Left colon (tissue), 2 donors: ENCODE measurements at places on chromosomes 4 and X. TPM values are rescaled to one million over a fixed set of nuclear protein-coding genes. Genes with fewer than 3 reads are reported as not detected.

Gene SPANXA1
- total RNA-seq: not detected

DNA sequence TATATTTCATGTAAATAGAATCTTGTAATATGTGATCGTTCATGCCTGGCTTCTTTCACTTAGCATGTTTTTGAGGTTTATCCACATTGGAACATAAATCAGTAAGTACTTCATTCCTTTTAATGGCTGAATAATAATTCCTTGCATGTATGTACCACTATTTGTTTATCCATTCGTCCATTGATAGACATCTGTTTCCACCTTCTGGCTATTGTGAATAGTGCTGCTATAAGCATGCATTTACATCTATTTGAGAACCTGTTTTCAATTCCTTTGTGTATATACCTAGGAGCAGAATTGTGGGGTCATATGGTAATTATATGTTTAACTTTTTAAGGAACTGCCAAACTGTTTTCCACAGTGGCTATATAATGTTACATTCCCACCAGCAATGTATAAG, 356.7 kb upstream of the DIPK2B start:
- DNase-seq: no peak

Gene KCNIP4
- 1.1 TPM for total RNA-seq

Gene ERCC6L
- 1.6 TPM for total RNA-seq

Gene BCLAF3
- 20.3 TPM for total RNA-seq

DNA sequence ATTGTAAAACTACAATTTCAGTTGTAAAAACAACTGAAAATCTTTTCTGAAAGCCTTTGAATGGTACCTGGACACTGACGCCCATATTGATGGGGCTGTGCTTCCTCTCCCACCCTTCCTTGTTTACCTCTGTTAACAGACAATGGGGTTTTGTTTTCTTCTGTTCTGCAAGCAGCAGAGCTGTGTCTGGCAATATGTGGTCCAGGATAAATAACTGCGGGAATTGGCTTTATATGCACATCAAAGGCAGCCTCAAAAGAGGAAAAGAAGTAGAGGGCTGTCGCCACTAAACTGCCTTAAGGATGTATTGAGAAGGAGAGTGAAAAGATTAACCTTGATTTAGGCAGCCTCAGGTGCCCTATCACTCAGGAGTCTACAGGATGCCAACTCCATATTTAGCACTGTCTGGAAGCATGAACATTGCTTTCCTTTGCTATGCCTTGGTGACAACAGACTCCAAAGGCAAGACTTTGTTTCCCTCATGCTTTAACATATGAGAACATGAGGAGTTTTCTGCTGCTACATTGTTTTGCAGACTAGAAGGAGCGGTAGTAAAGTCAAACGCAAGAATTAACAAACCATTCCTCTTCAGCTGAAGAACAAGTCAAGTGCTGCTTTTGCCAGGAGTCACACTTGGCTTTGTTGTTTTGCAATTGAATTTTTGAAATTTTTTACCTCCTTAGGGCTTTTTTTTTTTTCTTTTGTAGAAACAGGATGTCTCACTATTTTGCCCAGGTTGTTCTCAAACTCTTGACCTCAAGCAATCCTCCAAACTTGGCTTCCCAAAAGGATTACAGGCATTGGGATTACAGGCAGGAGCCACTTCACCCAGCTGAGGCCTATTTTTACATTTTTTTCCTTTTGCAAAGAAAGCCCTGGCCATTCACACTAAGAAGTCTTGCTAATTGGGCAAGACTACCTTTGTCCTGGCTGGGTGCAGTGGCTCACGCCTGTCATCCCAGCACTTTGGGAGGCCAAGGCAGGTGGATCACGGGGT, 3.0 kb downstream of the IL21 start:
- DNase-seq: no peak

- no peak for DNase-seq
Observed at GRCh38 chr4:821181-821591, 4.7 kb downstream of the CPLX1 start.

Gene PAGE5
- total RNA-seq: not detected

Gene CPLX1
- total RNA-seq: 3.5 TPM

Gene NPY1R
- 4.9 TPM for total RNA-seq

GRCh38 chr4:109075621-109076020, 226.8 kb downstream of the COL25A1 start:
- no peak for DNase-seq

GRCh38 chrX:107135049-107135964, 16.7 kb upstream of the RBM41 start:
- DNase-seq: no peak

DNA sequence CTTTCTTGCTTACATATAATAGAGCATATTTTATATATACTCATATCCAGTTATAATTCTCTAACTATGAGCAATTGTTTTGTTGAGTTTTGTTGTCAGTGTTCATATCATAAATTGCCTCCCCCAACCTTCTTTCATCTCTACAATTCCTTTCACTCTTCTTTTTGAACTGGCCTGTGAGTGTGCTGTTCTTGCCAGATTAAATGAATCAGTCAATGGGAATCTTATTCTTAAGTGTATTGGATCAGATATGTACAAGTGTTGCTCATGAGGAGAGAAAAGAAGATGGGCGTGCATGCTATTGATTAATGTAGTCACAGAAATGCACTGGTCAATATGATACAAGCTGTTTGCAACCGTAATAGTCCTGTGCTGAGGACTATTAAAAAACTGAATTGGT, 728.1 kb upstream of the MAGEB2 start:
- no peak for DNase-seq

Gene MAGEC3
- total RNA-seq: not detected

- no peak for DNase-seq
Observed at GRCh38 chrX:49187028-49187394, 838 bp upstream of the PRICKLE3 start.

DNA sequence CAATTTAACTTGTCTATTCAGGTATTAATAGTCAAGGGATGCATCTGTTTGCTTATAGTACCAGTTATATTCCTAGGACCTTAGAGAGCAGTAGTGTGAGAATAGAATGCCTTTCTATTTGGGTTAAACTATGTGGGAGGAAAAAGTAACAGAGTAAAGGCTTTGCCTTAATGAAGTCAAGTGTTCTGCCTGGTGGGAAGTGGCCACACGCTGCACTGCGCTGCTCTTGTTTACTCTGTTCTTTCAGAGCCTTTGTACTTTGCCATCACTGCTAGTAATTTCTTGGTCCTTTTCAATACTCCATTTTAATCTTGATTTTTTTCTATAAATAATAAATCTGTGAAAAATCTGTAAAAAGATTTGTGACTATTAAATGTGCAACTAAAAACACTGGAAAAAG, 38.0 kb downstream of the YIPF6 start:
- no peak for DNase-seq

GRCh38 chr4:3201718-3202702, 46.9 kb upstream of the MSANTD1 start:
- peak; percentile 41 for DNase-seq

GRCh38 chrX:39336671-39337311, 535.5 kb downstream of the MID1IP1 start:
- peak; percentile 31 for DNase-seq

DNA sequence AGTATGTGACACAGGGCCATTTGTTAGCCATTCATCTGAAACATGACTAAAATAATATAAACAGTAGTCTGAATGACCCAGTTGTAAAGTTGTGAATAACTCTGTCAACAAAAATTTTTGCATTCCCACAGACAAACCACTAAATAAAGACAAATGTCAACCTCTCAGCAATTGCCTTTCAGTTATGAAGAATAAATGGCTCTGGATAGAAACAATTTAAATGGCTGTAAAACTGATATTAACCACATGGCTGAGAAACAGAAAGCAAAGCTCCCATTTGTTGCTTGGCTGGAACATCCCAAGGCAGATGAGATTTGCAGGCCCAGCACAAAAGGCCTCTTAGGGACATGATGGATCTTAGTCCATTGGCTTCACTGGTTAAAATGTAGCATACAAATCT, 296.3 kb downstream of the GALNTL6 start:
- no peak for DNase-seq

Gene TAPT1
- 37.5 TPM for total RNA-seq
